Trophoblast cell (in vitro differentiated cells and primary cell): ENCODE measurements at places on chromosomes 4 and X.

DNA sequence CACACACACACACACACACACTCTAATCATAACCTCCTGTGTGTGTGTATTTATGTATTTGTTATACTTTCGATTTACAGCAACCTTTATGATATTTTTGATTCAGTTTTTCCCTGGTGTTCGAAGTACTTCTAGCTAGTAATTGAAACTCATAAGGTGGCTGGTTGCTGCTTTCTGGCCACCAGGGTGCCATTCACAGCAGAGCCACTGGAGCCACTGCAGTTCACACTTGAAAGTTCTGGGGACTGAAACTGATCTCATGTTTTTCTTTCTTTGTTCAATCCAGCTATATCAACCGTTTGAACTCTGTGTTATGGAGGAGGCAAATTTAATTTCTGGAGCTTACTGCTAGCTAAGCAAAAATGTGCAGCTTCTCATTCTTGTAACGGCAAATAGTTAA, 419.4 kb downstream of the ADGRL3 start:
- no peak for DNase-seq

DNA sequence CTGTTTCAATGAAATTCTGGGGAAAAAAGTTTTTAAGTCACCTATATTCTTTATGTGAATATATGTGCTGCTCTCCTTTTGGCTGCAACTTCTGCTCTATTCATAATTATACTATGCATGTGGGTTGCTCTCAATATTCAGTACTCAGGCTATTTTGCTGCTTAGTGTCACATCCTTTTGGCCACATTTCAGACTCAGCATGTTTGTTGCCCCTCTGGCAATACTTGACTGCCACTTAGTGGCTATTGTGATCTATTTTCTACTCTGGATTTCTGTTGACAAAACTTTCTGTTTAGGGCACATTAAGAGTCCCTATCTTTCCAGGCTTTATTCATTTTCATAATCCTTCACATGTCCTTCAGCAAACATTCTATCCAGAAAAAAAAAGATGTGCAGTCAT, 15.8 kb upstream of the CT45A1 start:
- no peak for DNase-seq

- no peak for DNase-seq
These were observed 103.4 kb upstream of the MAOA start for GRCh38 chrX:43552703-43553102.

- DNase-seq: no peak
These were observed 25.8 kb downstream of the CTBP1 start for GRCh38 chr4:1222938-1223690.

- DNase-seq: no peak
These were observed 4.8 kb upstream of the MPP1 start for GRCh38 chrX:154809939-154810665.

GRCh38 chrX:129731228-129731627, 7.6 kb upstream of the XPNPEP2 start:
- DNase-seq: no peak

- DNase-seq: no peak
These were observed 45.4 kb downstream of the PTTG2 start for GRCh38 chr4:38005637-38006036.

DNA sequence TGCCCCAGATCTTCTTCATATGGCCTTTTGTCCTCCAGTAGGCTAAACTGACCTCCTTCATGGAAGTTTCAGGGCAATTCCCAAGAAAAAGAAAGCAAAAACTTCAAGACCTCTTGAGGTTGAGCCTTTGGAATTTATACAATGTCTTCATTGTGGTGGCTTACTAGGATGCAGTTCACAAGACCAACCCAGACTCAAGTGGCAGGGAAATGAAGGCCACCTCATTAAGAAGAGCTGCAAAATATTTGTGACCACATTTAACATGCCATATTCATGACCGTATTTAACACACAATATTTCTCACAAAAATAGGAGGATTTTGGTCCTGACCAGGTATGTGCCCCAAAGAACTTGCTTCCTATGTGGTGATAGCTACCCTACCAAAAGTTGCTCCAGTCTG, 605.5 kb upstream of the PITX2 start:
- DNase-seq: no peak

DNA sequence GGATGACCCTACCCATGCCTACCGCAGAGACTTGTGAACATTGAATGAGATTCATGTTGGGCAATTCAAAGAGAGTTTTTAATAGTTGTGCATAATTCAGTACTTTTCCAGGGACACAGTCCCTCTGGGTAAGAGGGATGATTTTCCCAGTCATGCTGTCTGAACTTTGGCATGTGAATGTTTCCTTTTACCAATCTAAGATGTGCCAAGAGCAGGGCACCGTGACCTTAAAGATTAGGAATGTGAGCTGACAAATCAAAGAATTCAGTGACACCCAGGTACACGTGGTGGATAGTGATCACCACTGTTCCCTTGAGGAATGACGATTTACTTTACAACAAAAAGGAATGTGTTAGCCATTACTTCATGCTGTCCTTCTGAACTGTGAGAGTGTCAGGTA, 515.6 kb downstream of the PPARGC1A start:
- DNase-seq: peak; percentile 74

DNA sequence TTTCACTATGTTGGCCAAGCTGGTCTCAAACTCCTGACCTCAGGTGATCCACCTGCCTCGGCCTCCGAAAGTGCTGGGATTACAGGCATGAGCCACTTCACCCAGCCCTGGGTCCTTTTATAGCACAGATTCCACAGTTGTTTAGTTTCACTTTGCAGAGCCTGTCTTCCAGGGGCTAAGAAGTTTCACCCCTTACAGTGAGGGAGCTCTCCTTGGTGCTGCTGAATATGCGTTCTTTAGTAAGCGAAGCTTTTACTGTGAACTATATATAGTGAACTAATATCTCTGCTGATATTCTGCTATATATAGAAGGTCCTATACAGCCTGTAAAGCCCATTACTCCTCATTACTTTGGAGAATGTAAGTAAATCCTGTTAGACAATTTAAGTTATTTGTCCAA, 4.2 kb downstream of the TCEAL6 start:
- DNase-seq: no peak

GRCh38 chr4:158671665-158671914, at the start of gene C4orf46:
Gene C4orf46, minus strand, starts transcription at chr4:158671887. Its CDS starts 86 bp downstream, at chr4:158671801.
- DNase-seq: no peak

- no peak for DNase-seq
These were observed 185.5 kb downstream of the RAB28 start for GRCh38 chr4:13298655-13299054.

- no peak for DNase-seq
These were observed 14.0 kb upstream of the ART3 start for GRCh38 chr4:76060506-76060905.

GRCh38 chr4:185809121-185809520, 2.9 kb downstream of the SORBS2 start:
- no peak for DNase-seq

DNA sequence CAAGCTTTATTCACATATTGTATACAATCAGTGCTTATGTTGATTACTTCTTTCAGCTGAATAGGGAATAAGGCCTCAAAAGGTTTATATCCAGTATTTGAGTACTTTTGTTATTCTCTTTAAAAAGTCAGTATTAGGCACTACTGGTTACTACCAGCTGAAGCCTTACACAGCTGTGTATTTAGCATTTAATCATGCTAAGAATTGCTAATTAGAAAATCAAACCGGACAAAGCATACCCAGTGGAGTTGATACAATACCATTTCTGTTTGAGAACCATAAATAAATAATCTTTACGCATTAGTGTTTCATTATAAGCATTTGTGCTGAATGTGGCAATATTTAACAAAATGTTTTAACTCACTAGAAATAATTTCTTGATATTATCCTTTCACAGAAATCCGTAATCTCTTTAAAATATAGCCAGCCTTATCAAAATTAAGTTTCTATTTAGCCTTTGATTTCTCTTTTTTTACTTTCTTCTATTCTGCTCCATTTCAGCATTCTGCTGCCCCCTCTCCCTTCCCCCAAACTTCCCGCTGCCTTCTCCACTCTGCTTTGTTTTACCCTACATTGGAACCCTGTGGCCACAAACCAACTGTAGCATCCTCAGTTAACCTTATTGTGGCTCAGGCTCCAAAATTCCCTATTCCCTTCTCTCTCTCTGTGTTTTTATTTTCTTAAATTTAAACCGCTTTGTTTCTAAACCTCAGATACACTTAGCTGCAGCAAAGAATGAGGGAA, 37.8 kb downstream of the UGT8 start:
- no peak for DNase-seq

DNA sequence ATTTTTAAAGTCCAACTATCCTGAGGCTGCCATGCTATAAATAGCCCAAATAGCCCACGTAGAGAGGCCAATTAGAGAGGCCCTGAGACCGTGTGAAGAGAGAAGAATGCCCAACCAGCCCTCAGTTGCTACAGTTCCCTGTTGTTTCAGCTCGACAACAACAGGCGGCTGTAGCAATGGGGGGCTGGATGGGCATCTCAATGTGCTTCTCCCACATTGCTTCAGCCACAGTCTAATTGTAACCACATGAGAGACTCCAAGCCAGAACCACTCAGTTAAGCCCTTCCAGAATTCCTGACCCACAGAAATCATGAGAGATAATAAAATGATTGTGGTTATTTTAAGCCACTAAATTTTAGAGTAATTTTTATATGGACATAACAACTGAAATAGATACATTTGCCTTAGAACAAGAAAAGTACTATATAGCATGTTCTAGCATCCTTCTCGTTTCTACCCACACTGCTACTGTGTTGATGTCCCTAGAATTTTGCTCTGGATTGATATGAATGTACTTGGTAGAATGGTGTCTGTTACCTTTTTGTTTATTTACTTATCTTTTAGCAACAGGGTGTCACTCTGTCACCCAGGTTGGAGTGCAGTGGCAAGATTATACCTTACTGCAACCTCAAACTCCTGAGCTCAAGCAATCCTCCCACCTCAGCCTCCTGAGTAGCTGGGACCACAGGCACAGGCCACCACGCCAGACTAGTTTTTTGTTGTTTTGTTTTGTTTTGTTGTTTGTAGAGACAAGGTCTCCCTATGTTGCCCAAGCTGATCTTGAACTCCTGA, 436.4 kb downstream of the BCOR start:
- DNase-seq: no peak

DNA sequence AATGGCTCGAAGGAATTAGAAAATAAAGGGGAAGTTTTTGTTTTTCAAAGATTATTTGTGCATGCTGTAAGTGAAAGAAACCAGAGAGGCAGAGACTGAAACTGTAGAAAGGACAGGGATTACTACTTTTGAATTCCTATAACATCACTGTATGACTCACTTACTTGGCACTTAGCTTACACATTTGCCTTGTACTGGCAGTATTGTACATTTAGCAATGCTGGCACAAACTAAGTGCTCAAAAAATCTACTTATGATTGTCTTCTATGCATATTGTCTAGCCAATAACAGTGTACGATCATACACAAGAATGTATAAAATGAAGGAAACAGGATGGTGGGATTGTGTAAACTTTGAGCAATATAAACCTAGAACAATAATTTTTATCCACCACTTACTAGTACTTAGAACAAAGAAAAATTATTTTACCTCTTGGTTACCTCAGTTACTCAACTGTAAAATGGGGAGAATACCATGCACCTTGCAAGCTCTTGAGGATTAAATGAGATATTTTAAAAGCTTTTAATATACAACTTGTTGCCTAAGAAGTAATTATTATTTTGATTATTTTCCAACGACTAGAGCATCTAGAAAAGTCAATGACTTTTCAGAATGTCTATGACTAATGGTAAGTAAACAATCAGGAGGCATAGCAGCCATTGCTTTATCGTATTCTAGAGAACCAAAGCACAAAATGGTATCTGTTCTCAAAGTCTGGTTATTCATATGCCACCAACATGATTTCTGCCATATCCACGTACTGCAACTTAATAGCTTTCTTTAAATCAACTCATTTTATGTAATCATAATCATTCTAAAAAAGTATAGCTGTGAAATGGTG, 4.7 kb downstream of the FAM120C start:
- no peak for DNase-seq

DNA sequence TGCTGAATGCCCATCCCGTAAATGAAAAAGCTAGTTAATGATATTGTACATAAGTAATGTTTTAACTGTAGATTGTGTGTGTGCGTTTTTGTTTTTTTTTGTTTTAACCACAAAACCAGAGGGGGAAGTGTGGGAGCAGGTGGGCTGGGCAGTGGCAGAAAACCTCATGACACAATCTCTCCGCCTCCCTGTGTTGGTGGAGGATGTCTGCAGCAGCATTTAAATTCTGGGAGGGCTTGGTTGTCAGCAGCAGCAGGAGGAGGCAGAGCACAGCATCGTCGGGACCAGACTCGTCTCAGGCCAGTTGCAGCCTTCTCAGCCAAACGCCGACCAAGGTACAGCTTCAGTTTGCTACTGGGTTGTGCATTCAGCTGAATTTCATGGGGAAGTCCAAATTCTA, at the start of gene SPP1:
Gene SPP1 (plus strand): TSS at position 249 of the 400 bp plus-strand sequence. CDS start 1,182 bp downstream, outside the sequence.
- no peak for DNase-seq

- no peak for DNase-seq
These were observed 879.7 kb downstream of the RPA4 start for GRCh38 chrX:97763391-97763790.

DNA sequence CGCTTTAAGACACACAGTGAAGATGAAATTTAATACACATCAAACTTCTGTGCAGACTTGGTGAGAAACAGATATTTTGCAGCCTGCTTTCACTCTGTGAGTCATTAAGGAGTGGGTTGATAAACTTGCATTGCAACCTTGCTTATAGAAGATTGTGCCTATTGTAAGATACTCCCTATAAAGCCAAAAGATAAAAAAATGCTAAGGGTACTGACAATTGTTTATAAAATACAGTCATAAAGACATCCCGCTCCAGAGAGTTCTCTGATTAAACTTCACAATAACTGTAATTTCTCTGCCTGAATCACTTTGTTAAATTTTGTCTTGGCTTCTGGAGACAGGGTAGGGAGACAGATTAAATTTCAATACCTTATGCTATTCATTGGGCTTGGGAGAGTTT, 49.1 kb downstream of the GALNT7 start:
- DNase-seq: no peak

GRCh38 chrX:108875548-108875947, 139.2 kb upstream of the IRS4 start:
- DNase-seq: no peak

- no peak for DNase-seq
These were observed 154.3 kb downstream of the CAMK2D start for GRCh38 chr4:113607147-113607720.
